ENCODE measurements at places on chromosomes 5 and 9.

- no peak for DNase-seq
Measured at GRCh38 chr9:129501771-129502319, 119.1 kb downstream of the C9orf50 start.

GRCh38 chr9:9612270-9612669, 1000.5 kb downstream of the PTPRD start:
- no peak for DNase-seq

DNA sequence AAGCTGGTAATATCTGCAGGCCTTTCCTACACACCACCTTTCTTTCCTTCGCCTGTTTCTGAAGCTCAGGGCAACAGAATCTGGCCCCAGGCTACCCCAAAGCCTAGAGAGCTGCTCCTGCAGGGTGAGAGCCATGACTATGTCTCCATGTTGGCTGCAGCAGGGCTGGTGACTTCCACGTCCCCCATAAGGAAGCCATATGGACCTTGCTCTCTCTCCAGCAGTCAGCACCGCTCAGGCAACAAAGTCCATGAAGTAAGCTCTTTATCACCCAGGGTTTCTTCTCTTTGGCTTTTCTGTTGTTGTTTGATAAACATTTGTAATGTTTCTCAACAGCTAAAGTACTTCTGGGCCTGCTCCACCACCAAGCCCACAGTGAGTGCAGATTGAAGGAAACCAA, 125.2 kb downstream of the SLIT3 start:
- DNase-seq = no peak

DNA sequence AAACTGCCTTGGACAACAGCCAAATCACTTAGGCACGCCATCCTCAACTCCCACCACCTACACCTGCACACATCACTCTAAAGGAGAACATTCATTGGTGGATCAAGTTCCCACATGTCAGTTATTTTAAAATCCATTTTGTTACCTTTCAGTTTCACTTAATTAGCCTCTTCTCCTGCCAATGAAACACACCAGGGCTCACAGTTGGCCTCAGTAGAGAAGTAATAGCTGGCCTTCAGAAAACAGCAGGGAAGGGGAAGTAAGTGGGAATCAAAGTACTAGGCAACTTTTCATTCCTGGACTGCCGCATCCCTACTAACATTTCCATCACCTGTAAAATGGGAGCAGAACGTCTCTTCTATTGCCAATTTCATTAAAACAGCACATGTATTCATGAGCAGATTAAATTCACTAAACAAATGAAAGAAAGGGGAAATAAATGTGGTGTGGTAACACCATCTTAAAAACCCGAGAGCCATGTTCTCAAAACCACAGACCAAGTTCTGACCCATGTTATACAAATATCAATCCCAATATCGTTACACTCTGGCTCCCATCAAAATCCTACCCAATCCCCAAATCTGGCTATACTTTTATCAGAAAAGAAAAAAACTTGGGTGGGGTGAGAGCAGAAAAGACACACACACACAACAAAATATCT, 1.7 kb downstream of the SIL1 start:
- DNase-seq = no peak
